ENCODE measurements at places on chromosomes 4 and X.

GRCh38 chr4:109816894-109817293 is 1.3 kb downstream of the GAR1 start:
- no peak for DNase-seq

- DNase-seq: no peak
These were observed 1779.0 kb downstream of the PCDH7 start for GRCh38 chr4:32499171-32499570.

GRCh38 chrX:24498181-24498580 is 33.1 kb downstream of the PDK3 start:
- DNase-seq: no peak

DNA sequence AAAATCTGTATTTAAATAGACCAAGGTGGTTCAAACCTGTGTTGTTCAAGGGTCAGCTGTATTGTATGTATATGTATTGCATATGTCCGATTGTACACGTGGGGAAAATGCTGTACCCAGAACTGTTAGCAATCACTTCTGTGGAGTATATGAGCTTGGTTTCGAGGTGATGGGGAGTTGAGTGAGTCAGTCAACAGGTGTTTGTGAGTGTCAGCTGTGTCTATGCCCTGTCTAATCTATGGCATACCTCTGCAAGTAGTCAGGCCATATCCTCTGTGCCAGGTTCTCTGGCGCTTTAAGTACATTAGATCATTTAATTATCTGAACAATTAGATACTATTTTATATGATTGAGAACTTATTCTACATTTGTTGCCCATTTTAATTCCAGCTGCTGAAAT is 7.4 kb downstream of the ZRSR2 start:
- DNase-seq: no peak

- no peak for DNase-seq
These were observed 4.0 kb downstream of the MRFAP1L1 start for GRCh38 chr4:6705646-6706045.

DNA sequence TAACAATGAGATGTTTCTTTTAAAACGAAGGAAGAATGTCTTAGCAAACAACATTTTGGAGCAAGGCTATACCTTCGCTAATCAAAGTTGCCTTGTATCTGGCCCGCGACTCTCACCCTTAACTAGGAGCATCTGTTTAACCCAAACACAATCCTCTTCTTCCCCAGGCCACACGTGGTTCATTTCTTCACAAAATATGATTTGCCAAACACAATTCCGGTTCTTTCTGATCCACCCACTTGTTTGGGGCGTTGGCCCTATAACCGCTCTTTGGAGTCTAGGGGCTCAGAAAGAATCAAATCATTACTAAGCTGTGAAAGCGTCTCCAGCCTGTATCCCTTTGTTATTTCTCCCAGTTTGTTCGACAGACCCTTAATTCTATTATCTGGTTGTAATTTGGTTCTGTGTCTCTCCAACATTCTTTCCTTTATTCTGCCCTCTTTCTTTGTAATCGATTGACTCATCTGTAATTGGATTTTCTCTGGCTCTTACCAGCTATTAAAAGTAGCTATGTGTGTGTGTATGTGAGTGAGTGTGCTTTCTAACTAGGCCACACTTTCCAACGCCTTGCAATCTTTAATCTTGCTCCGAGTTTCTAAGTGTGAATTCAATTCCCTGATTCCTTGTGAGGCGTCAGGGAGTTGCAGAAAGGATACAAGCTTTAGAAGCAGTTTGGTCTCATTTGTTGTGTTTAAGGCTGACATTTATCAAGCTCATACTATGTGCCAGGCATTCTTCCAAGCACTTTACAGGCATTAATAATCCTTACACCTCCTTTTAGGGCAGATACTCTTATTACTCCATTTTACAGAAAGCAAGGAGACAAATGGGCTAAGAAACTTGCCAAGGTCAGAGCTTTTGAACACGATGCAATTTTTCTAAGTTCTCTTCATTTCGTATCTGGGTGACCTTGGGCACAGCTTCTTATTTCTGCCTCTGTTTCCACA is 138.6 kb upstream of the CPEB2 start:
- no peak for DNase-seq

DNA sequence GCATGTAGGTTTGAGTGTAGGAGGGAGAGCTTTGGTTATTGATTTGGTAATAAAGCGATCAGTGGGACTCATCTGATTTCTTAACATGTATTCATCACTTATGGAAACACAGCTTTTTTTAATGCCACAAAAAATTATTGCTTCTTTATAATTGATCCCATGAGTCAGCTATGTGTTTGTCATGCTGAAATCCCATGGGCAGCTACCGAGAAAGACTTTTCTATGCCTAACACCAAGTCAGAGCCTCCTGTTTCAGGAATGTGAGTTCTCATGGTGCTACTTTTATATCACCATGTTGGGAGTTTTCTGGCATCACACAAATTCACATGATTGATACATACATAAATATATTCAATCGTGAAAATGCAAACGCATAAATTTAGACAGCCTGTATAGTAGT is 165.7 kb downstream of the RAPGEF2 start:
- DNase-seq: no peak
